ENCODE measurements at places on chromosomes 1 and 21.

DNA sequence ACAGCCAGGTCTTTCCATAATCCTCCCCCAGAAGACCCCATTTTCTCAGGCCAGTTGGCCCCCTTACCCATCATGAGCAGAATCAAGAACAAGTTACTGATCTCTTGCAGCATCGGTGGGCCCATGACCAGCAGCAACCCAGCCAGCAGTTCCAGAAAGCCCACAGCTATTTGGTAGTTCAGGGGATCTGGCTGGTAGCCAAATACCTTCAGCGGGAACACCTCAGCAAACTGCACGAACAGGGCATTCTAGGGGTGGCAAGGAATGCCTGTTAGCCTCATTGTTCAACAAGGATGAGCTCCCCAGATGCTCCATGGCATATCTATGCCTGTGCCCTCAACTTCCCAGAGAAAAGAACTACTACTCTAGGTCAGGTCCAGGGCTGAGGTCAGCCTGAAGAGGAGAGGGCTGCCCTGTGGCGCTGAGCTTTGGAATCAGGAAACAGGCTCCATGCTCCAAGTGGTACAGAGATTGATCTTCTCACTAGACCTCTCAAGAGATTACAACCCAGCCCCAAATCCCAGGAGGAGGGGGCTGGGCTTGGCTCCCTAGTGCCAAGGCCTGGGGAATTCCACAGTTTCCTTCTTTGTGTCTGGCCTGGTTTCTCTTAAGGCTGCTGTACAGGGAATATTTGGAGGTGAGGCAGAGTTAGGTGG lies 1.3 kb downstream of the TMEM35B start:
- no peak for DNase-seq

DNA sequence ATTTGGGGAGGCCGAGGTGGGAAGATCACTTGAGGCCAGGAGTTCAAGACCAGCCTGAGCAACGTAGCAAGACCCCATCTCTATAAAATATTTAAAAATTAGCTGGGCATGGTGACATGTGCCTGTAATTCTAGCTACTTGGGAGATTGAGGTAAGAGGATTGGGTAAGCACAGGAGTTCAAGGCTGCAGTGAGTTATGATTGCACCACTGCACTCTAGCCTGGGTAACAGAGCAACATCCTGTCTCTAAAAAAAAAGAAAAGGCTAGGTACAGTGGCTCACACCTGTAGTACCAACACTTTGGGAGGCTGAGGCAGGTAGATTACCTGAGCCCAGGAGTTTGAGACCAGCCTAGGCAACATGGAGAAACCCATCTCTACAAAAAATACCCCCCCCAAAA lies 35.7 kb upstream of the RCC1 start:
- no peak for DNase-seq

DNA sequence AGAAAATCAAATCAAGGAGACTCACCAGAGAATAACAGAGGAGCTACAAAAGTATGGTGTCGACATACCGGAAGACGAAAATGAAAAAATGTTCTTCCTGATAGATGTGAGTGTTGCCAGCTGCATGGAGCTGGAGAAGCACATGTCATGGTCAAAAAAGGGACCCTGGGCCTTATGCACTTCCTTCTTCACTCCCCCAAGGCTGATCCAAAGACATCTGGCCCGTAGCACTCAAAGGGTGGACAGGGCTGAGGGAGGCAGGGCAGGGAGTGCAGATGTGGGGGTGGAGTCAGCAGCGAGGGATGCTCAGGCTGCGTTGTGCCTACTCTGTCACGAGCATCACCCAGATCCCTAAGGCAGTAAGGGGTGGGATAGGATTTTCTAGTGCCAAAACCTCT lies 19.4 kb downstream of the MX1 start:
- no peak for DNase-seq

- no peak for DNase-seq
Observed at GRCh38 chr1:54108156-54108555, 44.6 kb downstream of the CDCP2 start.

GRCh38 chr21:28253338-28253737 lies 739.3 kb downstream of the LTN1 start:
- no peak for DNase-seq

GRCh38 chr1:51986718-51987117 lies 3.8 kb downstream of the RAB3B start:
- DNase-seq, result no peak

- DNase-seq, result peak; percentile 15
Observed at GRCh38 chr21:46325073-46325912, 1.3 kb downstream of the PCNT start.

DNA sequence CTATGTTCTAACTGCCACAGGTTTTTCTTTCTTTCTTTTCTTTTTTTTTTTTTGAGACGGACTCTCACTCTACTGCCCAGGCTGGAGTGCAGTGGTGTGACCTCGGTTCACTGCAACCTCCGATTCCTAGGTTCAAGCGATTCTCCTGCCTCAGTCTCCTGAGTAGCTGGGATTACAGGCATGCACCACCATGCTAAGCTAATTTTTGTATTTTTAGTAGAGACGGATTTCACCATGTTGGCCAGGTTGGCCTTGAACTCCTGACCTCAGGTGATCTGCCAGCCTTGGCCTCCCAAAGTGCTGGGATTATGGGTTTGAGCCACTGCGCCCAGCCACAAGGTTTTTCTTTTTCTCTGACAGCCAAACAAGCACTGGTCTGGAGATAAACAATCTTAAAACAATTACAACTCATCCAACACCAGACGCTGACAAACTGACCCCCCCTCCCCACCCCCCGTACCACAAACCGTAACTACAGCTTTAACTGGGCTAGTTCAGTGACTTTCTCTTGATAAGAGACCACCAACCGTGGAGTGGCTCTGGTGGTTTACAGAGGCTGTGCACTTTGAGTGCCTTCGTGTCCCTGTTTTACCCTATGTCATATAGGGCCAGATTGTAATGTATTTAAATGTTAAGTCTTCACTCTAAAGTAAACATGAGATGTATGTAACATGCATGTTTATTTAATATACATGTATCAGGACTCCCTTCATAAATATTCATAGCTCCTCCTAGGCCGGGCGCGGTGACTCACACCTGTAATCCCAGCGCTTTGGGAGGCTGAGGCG lies 19.5 kb upstream of the PUM1 start:
- no peak for DNase-seq

DNA sequence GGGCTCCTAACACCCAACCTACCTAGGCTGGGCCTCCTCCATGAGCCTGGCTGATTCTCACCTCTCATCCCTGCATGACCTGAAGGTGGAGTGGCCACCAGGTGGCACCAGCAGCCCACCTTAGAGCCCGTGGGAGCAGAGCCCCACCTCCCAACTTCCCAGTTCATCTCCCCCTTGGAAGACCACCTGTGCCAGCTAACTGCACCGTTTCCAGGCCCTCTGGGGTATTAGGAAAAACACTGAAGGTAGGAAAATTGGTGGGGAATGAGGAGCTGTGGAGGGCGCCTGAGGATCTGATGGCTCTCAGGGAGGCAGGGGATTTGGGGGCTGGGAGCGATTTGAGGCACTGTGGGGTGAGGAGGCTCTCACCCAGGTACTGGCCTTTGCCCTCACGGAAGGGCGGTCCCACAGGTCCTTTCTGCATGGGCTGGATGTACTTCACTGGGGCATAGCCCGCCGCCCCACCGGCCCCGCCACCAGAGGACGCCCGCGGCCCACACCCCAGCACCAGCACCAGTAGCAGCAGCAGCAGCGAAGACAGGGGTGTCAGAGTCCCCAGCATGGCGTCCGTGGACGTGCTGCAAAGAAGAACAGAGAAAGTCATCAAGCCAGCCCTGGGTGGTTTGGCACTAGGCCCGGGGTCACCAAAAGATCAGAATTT lies 11.1 kb downstream of the ADPRS start:
- DNase-seq, result peak; percentile 62

DNA sequence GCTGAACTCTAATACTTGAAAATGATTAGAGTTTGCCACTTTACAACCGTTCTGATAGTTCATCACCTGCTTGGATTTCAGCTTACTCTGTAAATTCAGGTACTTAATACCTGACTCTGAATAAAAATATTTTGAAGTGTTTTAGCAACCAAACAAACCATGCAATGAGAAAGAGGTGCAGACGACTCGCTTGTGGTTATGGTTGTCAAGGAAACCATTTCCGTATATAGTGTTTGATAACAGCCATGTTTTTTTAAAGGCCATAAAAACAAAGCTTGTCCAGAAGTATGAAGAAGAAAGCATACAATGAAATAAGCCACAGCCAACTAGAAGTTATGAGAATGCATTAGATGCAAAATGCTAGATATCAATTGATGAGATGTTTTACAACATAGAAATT lies 167.2 kb upstream of the HMCN1 start:
- DNase-seq, result no peak

DNA sequence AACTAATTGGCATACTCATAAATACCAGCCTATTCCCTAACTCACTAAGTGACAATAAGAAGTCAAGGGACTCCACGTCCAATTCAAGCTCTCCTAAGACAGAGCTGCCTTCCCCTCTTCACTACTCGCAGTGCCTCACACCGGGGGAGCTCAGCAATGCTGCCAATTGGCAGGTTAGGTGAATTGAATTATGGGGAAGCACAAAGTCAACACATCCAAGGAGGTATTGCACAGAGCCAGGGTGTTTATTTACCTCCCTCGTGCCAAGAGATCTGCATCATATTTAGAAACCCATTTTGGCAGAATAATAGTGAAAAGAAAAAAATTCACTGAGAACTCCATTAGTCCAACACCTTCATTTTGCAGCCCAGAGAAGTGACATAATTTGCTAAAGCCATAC lies 20.4 kb upstream of the TNR start:
- DNase-seq, result no peak

GRCh38 chr1:185864331-185864730 lies 130.1 kb downstream of the HMCN1 start:
- DNase-seq, result no peak

DNA sequence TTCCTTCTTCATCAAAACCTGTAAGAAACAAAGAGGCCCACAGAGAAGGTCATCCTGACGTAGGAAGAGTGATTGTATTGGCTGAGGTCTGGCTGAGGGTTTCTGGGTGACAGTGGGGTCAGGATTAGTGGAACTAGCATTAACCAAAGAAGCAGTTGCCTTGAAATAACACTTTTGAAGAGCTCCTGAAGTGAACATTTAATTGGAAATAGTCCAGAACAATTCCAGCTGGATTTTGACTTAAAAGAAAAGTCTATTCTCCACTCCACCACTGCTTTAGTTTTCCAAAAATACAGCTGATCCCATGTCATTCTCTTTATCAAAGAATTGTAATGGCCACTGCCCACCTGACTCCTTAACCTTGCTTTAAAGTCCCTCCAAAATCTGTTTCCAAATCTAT lies 27.7 kb downstream of the CASQ2 start:
- DNase-seq, result no peak
